ENCODE measurements at places on chromosomes 4 and X.

GRCh38 chr4:123386609-123387008 lies 10.0 kb upstream of the SPRY1 start:
- no peak for DNase-seq

GRCh38 chrX:134186362-134187121 lies 50.4 kb upstream of the CCDC160 start:
- DNase-seq: peak; percentile 59

DNA sequence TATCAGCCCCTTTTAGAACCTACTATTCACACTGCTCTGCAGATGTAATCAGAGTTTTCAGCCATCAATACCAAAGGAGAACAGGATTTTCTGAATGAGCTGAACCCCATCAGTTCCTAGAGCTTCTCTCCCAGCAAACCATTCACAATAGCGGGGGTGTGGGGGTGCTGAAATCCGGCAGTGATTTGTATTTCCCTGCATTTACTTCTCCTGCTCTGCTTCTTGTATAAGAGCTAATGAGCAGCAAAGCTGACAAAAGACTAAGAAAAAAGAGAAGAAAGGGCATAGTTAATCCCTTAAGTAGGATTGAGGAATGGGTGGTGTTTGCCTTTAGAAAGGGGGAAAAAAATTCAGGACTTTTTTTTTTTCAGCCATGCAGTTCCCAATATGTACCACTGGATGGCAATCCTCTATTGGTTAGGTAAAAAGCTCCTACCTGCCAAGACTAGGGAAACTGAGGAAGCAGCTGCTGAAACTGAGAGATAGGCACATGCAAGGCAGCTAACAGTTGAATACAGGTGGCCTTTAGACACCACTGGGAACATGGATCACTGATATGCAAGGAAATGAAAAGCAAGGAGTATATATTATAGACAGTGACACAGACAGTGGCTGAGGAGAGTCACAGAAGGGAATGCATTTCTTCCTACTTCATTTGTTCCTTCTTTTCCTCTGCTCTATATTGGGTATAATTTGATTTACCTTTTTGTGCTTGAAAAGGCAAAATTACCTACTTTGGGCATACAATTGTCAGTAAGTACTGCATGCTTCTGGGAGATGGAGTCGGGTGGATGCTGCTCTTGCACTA lies 217.9 kb downstream of the HS6ST2 start:
- no peak for DNase-seq

DNA sequence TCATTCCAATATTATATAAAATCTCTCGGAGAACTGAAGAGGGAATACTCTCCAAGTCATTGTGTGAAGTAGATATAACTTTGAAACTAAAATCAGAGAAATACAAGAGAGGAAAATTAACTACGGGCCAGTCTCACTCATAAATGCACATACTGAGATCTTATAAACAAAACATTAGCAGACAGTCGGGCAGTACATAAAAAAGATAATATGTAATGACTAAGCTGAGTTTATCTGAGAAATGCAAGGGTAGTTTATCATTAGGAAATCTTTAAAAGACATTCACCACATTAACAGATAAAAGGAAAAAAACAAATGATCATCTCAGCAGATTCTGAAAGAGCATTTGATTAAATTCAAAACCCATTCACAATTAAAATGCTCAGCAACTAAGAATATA lies 116.7 kb downstream of the NYX start:
- no peak for DNase-seq

DNA sequence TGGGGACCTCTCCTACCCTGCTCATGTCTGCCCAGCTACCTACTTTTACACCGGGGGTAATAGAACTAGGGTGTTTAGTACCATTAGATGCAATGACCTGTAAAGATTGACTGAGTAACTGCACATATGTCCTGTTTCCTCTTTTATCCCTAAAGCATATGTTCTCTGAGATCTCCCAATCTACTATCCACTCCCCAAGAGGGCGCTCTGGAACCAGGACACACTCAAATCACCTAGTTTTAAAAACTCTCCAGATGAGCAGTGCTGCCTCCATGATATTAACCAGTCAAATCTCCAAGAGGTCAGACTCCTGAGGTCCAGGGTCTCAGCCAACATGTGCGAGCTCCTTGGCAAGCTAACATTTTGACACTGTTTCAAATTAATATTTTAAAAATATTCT lies 87.0 kb upstream of the TSPAN5 start:
- DNase-seq: no peak

DNA sequence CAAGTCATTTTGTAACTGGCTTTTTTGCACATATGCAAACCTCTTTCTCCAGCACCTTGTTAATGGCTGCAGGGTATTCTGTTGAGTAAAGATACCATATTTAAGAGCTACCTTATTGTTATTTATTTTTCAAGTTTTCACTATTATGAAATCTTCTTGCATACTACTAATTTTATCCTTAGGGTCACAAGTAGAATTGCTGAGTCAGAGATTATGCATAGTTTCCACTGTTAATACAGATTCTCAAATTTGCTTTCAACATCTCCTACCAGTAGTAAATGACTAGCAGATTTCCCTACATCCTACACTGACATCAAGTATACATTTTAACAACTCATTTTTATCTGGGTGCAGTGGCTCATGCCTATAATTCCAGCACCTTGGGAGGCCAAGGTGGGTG lies 112.6 kb downstream of the RELL1 start:
- DNase-seq: no peak

DNA sequence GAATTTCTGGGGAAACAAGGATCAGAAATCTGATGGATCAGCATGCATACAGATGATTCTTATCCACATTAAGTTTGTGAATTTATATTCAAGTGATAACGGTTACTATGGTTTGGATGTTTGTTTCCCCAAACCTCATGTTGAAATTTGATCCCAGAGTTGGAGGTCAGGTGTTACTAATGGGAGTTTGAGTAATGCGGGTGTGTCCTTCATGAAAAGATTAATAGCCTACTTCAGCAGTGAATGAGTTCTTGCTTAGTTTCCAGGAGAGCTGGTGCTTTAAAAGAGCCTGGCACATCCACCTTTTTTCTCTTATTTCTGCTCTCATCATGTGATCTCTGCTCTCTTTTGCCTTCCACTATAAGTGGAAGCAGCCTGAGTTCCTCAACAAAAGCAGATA lies 712.4 kb downstream of the IL1RAPL1 start:
- DNase-seq: no peak

GRCh38 chr4:174086829-174087799 lies 196.4 kb downstream of the FBXO8 start:
- DNase-seq: no peak

DNA sequence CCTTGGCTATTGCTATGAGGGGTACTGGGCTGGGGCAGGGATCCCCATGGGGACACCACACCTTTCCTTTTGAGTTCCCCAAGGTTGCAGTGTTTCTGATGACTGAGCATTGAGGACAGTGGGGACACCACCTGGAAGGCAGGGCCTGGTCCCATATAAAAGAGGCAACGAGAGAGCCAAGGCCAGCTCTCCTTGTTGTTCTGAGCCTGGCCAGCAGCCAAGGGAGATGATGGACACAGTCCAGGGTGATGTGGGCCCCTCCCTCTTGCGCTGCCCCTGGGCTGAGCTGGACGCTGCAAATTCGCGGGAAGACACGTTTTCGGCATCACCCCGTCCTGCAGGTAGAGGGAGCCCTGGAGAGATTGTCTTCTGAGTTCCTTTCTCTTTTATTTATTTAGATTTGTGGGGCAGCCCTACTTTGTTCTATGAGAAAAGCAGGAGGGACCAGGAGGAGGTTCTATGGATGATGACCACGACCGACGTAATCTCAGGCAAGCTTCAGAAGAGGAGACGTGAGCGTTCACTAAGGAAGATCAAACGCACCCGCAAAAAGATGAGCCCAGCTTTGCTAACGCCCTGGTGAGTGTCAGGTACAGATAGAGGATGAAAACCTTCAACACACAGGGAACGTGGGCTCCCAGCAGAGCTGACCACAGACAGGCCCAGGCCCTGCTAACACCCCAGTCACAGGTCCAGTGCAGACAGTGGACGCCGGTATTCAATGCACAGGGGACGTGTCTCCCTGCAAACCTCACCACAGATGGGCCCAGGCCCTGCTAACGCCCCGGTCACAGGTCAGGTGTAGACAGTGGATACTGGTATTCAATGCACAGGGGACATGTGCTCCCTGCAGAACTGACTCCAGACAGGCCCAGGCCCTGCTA lies 97.4 kb downstream of the SHOX start:
- DNase-seq: no peak

DNA sequence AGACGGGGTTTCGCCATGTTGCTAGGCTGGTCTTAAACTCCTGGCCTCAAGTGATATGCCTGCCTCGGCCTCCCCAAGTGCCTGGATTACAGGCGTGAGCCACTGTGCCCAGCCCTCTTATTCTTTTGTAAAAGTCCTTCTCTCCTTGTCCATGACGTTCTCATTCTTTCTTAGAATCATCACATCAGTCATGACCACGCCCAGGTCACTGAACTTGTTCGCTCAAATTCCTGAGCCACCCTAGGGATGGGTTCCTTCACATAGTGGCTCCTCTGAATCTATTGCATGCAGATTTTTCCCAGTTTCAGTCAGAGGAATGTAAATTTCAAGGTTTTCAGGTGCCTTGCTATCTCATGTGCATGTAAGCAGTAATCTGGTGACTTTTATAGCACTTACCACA lies 15.7 kb downstream of the JADE1 start:
- no peak for DNase-seq

GRCh38 chr4:142440093-142440492 lies 406.0 kb downstream of the INPP4B start:
- no peak for DNase-seq

- DNase-seq: no peak
Measured at GRCh38 chr4:42070463-42070862, 80.1 kb downstream of the SLC30A9 start.

DNA sequence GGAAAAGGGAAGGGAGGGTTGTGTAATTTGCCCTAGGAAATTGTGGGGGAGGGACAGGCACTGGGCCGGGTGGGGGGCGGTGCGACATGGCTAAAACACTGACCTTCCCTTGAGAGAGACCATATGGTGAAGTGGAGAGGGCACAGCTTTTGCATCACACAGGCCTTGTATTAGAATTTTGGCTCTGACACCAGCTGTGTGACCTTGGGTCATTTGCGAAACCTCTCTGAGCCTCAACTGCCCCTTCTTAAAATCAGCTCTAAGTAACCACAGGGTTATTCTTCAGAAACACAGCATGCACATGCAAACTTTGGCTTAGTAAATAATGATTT lies 25.8 kb downstream of the PDGFRA start:
- no peak for DNase-seq

GRCh38 chrX:48703642-48704481 lies 7.3 kb downstream of the SUV39H1 start:
- DNase-seq: no peak

- no peak for DNase-seq
Measured at GRCh38 chr4:38065176-38065575, 105.0 kb downstream of the PTTG2 start.

- DNase-seq: no peak
Measured at GRCh38 chrX:118574666-118575065, 79.1 kb downstream of the DOCK11 start.

- DNase-seq: no peak
Measured at GRCh38 chr4:9735515-9735914, 45.9 kb upstream of the DRD5 start.

DNA sequence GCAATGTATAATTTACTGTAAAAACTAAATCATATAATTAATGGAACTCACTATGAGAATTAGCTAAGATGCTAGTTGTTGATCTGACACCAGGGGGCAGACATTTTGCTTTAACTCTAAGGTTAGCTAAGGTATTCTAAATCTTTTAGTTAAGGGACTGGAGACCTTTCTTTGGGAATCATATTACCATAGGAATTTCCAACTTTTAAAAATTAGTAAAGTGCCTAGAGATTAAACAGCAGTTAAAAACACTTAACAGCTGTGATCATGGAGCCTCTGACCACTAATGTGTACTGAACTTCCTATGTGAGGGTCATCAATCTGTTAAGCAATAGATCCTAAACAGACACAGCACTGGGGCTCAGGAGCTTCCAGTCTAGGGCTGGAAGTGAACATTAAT lies 226.6 kb downstream of the NSUN7 start:
- DNase-seq: no peak

- peak; percentile 35 for DNase-seq
Measured at GRCh38 chr4:8238036-8238511, 31.5 kb upstream of the HTRA3 start.

DNA sequence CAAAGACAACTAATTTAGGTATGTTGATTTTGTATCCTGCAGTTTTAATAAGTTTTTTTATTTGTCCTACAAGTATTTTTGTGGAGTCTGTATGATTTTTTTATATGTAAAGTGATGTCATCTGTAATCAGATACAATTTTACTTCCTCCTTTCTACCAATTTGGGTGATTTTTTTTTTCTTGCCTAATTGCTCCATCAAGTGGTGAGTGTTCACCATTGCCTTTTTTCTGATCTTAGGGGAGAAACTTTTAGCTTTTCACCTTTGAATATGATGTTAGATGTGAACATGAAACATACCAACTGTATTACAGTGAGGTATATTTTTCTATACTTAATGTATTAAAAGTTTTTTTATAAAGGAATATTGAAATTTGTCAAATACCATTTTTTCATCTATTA lies 362.3 kb downstream of the PABPC4L start:
- no peak for DNase-seq

DNA sequence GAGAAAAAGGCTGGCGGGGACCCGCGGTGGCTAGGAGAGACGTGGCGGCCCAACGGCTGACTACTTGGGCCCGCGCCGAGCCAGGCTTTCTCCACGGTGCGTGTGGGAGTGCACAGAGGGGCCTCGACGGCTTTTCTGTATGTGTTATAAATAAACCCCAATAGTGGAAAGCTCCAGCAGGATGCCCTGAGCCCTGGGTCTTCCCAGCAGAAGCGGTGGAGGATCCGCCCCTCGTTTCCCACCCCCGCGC lies 268 bp upstream of the PRRG1 start:
- DNase-seq: no peak

- DNase-seq: no peak
Measured at GRCh38 chrX:153641627-153642026, 5.4 kb upstream of the DUSP9 start.

GRCh38 chrX:19072372-19072771 lies 49.9 kb downstream of the ADGRG2 start:
- no peak for DNase-seq

DNA sequence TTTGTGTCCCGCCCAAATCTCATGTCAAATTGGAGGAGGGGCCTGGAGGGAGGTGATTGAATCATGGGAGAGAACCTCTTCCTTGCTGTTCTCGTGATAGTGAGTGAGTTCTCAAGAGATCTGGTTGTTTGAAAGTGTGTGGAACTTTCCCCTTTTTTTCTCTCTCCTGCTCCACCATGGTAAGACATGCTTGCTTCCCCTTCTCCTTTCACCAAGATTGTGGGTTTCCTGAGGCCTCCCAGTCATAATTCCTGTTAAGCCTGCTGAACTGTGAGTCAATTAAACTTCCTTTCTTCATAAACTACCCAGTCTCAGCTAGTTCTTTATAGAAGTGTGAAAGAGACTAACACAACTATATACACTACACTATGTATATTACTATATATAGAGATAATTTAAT lies 697.8 kb upstream of the HS3ST1 start:
- no peak for DNase-seq

- DNase-seq: no peak
Measured at GRCh38 chr4:3364199-3364598, 71.4 kb downstream of the RGS12 start.

- peak; percentile 35 for DNase-seq
Measured at GRCh38 chrX:129523079-129523911, at the start of gene SMARCA1. Gene SMARCA1, minus strand, starts transcription at chrX:129523490. Its CDS starts 120 bp downstream, at chrX:129523370.

Measured in CD8-positive, alpha-beta T cell (primary cell).